ENCODE measurements at places on chromosomes 13 and 19.

DNA sequence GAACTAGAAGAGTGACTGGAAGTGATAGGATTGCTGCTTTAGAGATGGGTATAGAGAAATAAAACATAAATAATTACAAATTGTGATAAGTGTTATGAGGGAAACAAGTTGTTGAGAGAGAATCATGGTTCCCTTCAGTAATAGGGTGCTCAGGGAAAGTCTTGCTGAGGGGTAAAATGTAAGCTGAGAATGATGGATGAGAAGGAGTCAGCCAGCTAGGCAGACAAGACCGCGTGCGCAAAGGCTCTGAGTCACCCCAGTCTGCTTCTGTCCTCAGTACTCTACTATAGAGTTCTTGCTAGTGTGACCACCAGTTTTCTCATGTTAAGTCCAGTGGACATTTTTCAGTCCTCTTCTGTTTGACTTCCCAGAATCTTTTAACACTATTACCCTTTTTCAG is 39.5 kb downstream of the PCCA start:
- peak; percentile 93 for DNase-seq

DNA sequence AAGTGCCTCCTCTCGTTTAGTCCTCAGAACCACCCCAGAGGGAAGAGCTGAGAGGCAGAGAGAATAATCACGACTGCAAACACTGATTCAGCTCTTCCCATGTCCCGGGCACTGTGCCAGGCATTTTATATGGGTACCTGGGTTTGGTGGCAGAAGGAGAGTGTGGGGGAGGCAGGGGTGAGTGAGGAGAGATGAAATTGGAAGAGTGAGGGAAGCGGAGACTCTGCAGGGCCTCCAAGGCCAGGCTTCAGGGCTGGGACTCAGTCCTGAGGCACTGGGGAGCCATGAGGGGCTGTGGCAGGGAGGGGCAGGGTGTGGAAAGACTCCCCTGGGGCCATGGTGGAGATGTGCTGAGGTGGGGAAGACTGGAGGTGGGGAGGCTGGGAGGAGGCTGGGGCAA is 8.7 kb downstream of the SYNGR4 start:
- no peak for DNase-seq

GRCh38 chr13:29648760-29649159 is 53.3 kb upstream of the SLC7A1 start:
- DNase-seq, result no peak

GRCh38 chr13:33110713-33111413 is 94.6 kb downstream of the KL start:
- peak; percentile 71 for DNase-seq

GRCh38 chr19:47027586-47028088 is 8.0 kb downstream of the NPAS1 start:
- no peak for DNase-seq
